Cerebellum (tissue), 4 donors: ENCODE measurements at places on chromosomes 11 and 22. TPM values are rescaled to one million over a fixed set of nuclear protein-coding genes. Genes with fewer than 3 reads are reported as not detected.

PGA5 gene
- total RNA-seq = not detected

DNAJB7 gene
- total RNA-seq = not detected

EIF3M gene
- 91.5 TPM for total RNA-seq

SORL1 gene
- total RNA-seq = 41.6 TPM

CRYAB gene
- 6.0 TPM for total RNA-seq

RTN4R gene
- 8.0 TPM for total RNA-seq

HEPACAM gene
- total RNA-seq = 12.4 TPM

NTM gene
- total RNA-seq = 191 TPM

SCO2 gene
- total RNA-seq = not detected

SHISAL1 gene
- 14.6 TPM for total RNA-seq

GRM5 gene
- total RNA-seq = 49.5 TPM

TMEM151A gene
- total RNA-seq = 6.4 TPM

OSM gene
- 0.27 TPM for total RNA-seq

GRCh38 chr11:117827521-117828511 is 3.3 kb upstream of the FXYD2 start:
- no peak for DNase-seq

GRCh38 chr11:90220391-90220790 is 2.5 kb downstream of the CHORDC1 start:
- no peak for DNase-seq

DNA sequence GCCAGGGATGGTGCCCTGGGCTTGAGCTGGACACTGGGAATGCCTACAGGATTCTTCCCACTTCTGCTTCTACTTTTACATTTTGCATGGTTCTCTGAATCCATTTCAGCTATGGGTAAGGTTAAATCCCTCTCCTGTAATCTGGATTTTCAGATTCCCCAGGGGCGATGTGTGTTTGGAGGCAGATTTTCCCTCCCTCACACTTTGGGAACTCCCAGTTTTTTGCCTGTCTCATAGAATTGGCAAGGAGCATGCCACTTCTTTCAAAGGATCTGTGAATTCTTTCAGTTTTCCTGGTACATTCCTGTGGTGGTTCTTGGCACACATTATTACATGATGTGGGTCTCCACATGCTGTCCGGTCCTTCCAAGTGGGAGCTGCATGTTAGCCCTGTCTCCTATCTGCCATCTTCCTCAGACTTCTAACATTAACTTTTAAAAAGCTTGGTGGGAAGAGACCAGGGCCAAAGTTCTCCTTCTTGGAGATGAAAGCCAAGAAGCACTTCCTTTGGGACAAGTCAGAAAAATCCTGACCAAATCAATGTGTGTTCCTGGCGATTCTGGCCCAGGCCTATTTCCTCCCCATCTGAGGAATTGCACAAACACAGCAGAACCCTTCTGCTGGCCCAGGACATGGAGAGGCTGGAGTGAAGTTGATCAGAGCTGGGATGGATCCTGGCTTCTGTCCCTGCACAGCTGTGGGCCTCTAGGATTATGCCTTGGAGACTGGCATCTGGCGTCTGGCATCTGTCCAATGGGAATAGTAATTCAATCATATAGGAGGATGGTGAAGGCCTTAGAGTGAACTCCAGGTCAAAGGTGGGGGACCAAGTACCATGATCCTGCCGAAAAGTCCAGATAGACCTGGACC is 5.4 kb upstream of the APOL2 start:
- DNase-seq = no peak

DNA sequence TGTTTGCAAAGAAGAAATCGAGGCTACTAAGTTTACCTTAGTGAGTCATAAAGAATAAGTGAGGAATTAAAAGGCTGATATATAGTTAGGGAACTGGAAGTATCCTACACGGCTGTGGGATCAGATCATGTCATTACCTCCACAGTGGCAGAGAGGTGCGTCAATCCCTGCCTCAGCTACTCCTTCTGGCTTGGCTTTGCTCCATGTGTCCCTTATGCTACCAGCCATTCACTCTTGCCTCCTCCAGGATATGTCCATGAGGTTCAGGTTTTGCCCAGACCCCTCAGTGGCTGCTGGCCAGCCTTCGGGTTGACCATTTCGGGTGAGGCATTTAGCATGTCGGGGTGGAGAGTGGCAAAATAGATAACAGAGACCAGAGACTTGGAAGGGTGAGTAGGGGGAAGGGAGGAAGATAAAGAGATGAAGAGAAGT is 153.4 kb downstream of the LDLRAD3 start:
- DNase-seq = no peak

- no peak for DNase-seq
Observed at GRCh38 chr22:49525801-49526535, 301.7 kb downstream of the BRD1 start.

- DNase-seq = no peak
Observed at GRCh38 chr11:85076535-85077330, 550.4 kb downstream of the DLG2 start.

DNA sequence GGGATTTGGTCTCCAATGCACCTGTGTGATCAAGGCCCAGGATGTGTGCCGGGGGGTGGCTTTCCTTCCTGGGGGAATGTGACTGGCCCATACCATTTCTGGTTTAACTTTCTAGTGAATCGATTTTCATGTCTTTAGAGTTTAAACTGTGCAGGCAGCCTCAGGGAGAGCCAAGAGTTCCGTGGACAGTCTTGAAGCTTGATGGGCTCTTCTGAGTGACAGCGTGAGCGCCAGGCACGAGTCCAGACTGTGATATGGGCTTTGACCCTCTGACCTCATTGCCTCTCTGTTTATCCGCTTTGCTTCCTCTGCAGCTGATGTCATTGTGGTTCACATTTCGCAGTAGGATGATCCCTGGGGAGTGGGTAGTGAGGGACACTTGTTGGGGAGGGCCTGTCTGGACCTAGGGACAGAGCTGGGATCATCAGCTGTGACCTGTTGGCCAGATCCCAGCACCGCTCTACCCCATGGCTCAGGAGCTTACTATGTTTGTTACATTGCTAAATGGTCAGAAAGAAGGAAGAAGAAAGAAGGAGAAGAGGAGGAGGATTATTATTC is 80.6 kb upstream of the CLDN5 start:
- no peak for DNase-seq

GRCh38 chr11:69945157-69945556 is 125.9 kb upstream of the FGF3 start:
- no peak for DNase-seq

- DNase-seq = no peak
Observed at GRCh38 chr11:79196950-79197349, 243.9 kb downstream of the TENM4 start.

GRCh38 chr11:67266449-67267187 is at the start of gene GRK2:
TSS of gene GRK2 (plus strand) at chr11:67266473. CDS start at chr11:67266700, 227 bp downstream.
- DNase-seq = no peak

DNA sequence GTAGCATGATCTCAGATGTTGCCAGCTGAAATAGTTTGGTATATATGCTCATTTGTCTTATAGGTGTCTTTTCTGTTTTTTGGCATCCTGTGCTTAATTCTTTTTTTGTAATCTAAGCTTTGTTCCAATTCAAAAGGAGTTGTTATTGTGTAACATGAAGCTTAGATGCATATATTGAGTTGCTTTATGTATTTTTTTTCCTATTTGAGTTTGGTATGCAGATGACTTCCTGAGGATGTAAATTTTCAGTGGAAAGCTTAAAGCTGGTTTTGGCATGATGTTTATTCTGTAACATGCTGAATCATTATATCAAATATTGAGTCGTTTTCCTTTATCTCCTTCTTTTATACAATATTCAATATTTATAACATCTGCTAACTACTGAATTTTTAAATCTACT is 69.4 kb downstream of the DDX10 start:
- no peak for DNase-seq

- no peak for DNase-seq
Observed at GRCh38 chr11:44301564-44302271, 8.2 kb downstream of the ALX4 start.

GRCh38 chr22:29215012-29215860 is 9.5 kb downstream of the EMID1 start:
- no peak for DNase-seq

GRCh38 chr11:111189466-111189865 is 56.1 kb upstream of the POU2AF2 start:
- DNase-seq = no peak

- no peak for DNase-seq
Observed at GRCh38 chr11:72228844-72229231, 4.3 kb downstream of the INPPL1 start.

DNA sequence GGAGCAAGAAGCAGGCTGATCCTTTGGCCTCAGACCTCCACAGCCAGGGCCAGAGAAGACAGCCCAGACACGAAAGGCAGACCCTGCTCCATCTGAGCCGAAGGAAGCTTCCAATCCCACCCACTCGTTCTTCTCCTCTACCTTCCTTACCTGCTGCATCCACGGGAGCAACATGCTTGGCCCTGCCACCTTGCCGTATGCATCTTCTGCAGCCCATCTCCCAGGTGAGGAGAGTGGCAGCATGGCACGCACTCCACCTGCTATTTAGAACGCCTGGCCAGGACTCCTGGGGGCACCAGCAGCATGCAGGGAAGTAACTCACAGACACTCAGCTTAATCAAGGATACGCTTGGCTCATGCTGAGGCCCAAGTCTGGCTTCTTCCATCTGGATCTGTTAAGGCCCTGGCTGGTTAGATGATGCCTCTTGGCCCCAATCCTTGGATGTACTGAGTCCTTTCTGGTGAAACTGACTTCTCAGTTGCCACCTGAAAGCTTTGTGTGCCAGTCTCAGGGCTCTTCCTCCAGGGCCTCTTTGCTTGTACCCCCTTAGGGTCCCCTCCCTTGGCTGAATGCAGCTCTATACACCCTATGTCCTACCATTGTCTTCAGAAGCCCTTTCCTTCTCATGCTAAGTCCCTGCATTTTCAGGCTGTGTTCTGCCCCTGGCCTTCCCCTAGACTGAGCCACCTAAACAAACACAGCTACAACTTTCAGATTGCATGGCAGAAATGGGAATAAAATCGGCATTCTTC is 604.9 kb downstream of the BUD13 start:
- DNase-seq = peak; percentile 58

DNA sequence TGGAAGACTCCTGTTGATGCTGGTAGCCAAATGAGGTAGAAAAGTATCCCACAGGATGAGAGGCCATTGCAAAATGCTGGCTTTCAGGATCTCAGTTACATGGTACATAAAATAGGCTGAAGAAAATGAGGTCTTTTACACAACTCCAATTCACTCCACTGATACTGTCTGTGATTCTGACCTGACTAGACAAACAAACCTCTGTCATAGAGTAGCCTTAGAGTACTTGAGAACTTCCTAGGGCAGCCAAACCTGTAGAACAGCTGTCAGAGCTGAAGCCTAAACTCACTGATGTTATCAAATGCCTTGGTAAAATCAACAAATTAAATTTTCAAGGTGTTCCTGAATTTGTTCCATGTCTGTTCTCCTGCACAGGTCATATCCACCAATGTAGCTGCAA is 26.2 kb upstream of the POGLUT3 start:
- DNase-seq = no peak

DNA sequence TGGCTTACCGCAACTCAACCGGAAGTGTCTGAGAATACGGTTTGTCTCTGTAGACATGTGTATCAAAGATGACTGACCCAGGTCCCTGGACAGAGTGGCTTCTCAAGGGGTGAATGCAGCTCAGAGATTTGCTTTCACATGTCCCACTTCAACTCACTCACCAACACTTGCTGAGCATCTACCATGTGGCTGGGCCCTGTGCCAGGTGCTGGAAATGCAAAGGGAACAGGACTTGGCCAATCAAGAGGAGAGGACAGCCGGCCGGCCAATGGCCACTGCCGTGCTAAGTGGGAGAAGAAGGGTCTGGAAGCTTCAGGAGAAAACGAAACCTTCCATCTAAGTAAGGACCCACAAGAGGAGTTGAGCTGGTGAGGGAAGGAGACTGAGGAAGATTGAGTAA is 151.3 kb downstream of the CEP164 start:
- DNase-seq = peak; percentile 21

GRCh38 chr11:85767246-85767945 is 43.5 kb downstream of the SYTL2 start:
- no peak for DNase-seq

DNA sequence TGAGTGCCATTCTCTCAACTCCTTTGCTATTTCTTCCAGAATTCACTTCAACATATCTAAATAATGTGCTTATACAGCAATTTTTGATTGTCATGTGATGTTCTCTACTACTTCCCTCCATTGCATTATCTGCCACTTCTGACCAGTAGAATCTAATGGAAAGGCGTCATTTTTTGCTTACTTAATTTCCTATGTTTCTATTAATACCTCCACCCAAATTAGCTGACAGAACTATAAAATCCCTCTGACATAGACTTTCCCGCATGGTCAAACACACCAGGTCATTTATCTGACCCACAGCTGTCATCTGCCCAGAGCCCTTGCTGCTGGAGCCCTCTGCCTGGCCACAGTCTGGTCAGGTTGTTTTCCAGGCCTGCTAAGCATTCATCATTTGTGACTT is 258.6 kb upstream of the NARS2 start:
- DNase-seq = no peak

DNA sequence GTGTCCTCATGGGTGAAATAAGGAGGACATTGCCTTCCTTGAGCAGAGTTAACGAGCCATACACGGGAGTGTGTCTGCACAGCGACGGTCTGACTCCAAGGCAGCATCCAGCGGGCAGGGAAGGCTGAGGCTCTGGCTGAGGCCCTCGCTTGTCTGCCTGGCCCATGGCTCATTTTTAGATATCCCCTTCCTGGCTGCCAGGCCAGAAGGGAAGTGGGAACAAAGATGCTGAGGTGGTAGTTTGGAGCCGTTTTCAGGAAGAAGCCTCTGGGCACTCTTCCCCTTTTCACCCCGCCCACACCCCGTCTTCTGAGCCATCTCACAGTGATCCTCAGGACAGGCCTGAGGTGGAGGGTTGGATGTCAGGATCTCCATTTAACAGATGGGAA is 3.0 kb upstream of the SLCO2B1 start:
- no peak for DNase-seq

DNA sequence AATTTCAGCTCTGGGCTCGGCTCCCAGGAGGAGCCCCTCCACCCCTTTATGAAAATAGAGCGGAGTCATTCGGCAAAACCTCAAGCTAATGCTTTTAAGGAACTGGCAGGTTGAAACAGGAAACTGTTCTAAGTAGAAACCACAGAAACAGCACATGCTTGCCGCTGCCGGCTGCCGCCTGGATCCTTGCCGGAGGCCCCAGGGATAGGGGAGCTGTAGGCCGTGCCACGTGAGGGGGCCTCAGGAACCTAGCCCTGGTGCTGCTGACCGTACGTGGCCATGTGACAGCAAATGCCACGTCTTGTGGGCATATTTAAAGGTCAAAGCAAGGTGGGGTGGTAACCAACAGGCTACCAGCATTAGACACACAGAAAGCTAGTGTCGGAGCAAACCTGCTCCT is 77.9 kb upstream of the TIMP3 start:
- no peak for DNase-seq

GRCh38 chr11:12187399-12187798 is 77.0 kb downstream of the MICAL2 start:
- no peak for DNase-seq

DNA sequence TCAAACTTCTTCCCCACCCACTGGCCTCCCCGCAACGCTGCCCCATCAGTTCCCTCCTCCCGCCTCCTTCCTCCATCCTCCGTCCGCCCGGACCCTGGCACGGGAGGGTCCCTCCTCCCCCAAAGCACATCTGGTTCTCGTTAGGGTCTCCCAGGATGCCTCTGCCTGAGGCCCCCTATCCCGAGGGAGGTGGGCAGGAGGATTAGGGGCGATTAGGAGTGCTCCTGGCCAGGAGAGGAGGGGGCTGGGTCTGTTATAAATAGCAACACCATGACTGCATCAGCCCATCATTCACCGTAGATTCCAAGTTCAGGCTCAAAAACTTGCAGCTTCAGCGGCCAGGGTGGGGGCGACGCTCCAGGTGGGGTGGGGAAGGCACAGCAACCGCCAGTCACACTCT is 10.4 kb downstream of the MYRF start:
- DNase-seq = no peak

GRCh38 chr11:815675-816432 is 2.9 kb upstream of the PNPLA2 start:
- no peak for DNase-seq

GRCh38 chr22:23215294-23216241 is 35.3 kb downstream of the BCR start:
- no peak for DNase-seq
